CD4-positive, alpha-beta T cell treated with Interleukin-12 subunit alpha and Interleukin-12 subunit beta, for 1 hour (primary cell): ENCODE measurements at places on chromosomes 6 and 20.
A peak's percentile ranks its signal among the peaks of the same experiment; 100 is the strongest.

DNA sequence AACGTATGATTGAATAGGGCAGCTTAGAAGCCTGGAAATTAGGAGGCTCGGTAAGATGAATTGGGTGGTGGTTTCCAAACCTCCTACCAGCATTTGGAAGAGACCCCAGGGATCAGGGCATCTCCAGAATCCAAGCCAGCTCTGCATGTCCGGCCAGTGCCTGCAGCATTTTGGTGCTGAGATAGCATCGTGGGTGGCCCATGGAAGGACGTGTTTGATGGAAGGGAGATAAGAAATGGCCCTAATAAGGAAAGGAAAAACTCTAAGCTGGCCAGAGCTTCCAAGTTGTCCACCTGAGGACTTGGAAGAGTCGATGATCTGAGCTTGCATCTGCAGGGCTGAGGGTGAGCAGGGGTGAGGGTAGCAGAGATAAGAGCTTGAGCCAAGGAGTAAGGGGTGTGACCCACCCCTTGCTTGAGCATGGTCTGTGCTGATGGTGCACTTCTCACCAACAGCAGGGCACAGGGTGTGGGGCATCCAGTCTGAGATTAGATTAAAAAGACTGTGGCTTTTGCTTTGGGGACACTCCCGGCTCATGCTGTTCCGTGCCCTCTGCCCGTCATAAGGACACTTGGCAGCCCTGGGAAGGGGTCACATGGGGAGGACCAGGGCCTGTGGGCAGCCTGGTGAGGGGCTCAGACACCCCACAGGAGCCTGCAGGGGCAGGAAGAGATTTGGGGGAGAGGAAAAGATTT, 213.2 kb downstream of the ERMARD start:
- DNase-seq = no peak

GRCh38 chr20:53609491-53610445, 16.1 kb upstream of the ZNF217 start:
- peak; percentile 81 for DNase-seq

GRCh38 chr6:45727228-45727627, 288.4 kb downstream of the CLIC5 start:
- DNase-seq = no peak

- no peak for DNase-seq
These were observed 47.7 kb upstream of the RNF182 start for GRCh38 chr6:13877051-13877450.

- DNase-seq = no peak
These were observed 25.7 kb downstream of the PMEPA1 start for GRCh38 chr20:57683881-57684807.

GRCh38 chr6:47524136-47524845, 46.7 kb downstream of the CD2AP start:
- no peak for DNase-seq

GRCh38 chr6:136627191-136627590, 77.0 kb upstream of the MAP7 start:
- no peak for DNase-seq

GRCh38 chr20:60627751-60628565, 624.1 kb upstream of the CDH4 start:
- no peak for DNase-seq

GRCh38 chr6:35080821-35081425, 60.2 kb downstream of the TCP11 start:
- no peak for DNase-seq

- no peak for DNase-seq
These were observed 52.7 kb downstream of the PYGB start for GRCh38 chr20:25300496-25301170.

DNA sequence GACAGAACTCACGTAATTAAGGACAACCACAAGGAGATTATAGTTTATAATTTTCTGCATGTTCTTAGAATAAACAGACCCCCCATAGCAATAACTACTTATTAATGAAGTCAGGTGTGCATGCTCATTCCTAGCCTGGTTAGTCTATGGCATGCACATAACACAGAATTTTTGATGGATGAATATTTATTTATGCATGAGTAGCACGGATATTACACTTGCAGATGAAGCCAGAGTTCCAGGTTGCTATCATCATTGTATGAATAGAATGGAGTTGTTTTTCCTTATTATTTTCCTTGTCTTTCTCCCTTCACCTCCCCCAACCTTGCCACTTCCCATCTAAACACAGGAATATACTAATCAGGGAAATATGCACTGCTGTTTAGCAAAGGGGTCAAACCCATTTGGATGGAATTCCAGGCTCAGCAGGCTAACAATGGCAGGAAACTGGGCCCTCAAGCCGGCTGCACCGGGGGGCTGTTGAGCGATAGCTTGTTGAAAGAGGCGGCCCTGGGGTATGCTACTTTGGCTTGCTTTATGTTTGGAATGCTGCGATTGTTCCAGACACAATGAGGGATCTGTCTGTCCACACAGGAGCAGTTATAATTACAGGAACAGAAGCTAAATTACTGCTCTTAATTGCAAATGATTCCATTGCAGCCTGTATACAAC, 112.6 kb downstream of the TMEM170B start:
- DNase-seq = no peak

GRCh38 chr6:119129148-119129967, 50.9 kb upstream of the FAM184A start:
- DNase-seq = peak; percentile 64

GRCh38 chr20:58103517-58103904, 124.9 kb downstream of the ANKRD60 start:
- no peak for DNase-seq

DNA sequence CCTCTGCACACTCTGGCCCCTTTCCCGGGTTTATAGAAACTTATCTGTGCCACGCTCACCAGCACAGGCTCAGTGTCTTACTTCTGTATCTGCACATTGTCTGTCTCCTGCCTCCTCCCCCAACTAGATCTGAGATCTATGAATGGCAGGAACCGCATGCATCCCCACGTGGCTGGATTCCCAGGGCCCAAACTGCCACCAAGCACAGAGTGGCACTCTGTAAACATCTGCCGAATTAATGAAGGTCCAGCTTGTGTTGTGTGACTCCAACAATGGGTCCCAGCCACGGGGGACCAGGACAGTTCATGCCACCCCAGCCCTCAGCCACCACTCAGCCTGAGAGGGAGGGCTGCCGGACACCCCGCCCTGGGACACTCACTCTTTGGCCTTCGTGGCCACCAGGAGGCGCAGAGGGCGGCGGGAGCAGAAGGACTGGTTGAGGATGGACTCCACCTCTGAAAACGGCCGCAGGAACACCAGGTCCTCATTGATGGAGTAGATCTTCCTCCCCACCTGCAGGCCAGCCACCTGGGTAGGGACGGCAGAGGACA, 171.1 kb downstream of the PREX1 start:
- DNase-seq = no peak

DNA sequence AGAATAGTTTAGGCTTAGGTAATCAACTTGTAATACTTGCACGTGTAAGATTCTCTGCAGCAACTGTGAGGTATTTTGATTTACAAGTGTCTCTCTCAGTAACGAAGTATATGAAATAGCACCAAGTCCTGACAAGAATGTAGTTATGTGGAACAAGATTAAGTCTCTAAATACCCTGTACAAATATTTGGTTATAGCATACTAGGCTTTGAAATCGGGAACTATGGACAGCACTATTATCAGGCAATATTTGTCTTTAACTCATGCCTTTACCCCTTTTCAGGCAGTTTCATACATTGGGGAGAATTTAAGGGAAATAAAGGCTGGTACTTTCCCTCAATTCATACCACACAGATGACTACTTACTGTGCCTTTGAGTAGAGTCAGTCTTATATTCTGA, 93.2 kb downstream of the GRIK2 start:
- no peak for DNase-seq

DNA sequence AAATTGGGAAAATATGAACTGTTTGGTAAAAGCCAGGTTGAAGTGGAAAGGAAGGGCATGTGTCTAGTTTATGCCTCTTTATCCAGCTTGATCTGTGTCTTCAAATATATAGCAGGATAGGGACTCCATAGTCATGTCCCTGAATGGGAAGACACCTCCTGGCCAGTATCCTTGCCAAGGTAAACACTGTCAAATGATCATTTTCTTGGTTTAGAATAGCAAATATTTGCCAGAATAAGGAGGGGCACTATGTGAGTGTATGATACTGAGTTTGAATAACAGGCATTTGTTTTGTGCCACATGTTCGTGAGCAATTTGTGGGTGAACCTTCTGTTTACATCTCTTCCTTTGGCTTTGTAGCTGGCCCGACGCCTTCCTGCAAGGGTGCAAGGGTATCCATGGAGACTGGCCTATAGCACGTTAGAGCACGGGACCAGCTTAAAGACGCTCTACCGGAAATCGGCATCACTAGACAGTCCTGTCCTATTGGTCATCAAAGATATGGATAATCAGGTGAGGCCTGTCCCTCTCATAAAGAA, 34.2 kb upstream of the HINT3 start:
- DNase-seq = no peak

DNA sequence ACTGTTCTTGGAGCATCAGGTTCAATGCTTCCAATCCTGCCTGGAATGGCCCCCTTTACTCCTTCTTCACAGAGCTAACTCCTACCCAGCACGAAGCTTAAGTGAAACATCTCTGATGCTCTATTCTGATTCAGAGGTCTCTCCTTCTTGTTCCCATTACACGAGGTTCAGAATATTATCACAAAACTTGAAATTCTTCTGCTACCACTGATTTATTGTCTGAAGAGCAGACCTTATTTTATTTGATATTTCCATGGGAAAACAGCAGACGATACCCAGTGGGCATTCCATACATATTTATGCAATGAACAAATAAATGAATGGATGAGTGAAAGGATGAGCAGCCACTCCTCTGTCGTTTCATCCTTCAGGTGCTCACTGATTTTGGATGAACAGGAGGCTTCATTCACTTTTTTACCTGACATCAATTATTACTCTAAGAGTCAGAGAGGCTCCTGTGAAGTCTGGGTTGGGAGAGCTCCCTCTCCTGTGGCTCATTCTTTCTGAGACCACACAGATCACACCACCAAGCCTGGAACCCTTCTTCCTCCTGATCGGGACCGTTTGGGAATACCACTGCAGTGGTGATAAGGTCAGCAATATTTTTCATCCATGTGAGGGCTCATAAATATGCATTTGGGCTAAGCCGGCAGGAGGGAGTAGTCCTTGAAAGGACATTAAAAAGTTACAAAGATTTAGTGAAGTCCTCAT, 25.8 kb downstream of the SMLR1 start:
- no peak for DNase-seq

- no peak for DNase-seq
These were observed 98.1 kb downstream of the FARS2 start for GRCh38 chr6:5359417-5359816.

- peak; percentile 45 for DNase-seq
These were observed 6.0 kb downstream of the OPN5 start for GRCh38 chr6:47787620-47788497.

DNA sequence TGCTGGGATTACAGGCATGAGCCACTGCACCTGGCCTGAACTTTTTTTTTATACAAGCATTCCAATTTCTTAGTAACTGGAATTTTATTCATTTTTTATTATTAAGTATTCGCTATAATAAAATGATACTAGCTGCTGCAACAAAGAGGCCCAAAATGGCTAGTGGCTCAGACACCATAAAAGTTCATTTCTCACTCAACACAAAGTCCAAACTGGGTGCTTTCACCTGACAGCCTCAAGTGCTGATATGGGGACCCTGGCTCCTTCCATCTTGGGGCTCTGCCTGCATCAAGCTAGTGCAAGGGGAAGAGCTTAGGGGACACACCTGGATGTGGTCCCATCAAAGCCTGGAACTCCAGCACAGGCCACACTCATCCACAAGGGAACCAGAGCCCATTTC, 12.2 kb upstream of the NOP56 start:
- no peak for DNase-seq

DNA sequence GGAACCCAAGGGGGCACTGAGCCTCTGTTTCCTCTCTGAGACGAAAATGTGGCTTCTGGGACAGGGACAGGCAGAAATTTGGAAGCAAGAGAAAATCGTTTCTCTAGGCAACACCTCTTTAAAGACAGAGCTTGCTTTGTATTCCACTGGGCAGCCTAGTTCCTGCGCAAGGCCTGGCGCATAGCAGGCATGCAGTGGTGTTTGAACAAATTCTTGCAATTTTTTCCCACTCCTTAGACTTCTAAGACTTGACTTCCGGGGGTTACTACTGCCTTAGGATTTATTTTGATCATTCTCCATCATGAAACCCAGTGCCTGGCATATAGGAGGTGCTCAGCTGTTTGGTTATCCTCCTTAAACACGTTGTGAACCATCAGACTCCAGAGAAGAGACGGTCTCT, 249.0 kb upstream of the KCNG1 start:
- DNase-seq = no peak

- DNase-seq = peak; percentile 65
These were observed 585 bp downstream of the PSMB9 start for GRCh38 chr6:32854376-32855178.

GRCh38 chr6:107634324-107635056, 144.6 kb downstream of the SOBP start:
- no peak for DNase-seq

DNA sequence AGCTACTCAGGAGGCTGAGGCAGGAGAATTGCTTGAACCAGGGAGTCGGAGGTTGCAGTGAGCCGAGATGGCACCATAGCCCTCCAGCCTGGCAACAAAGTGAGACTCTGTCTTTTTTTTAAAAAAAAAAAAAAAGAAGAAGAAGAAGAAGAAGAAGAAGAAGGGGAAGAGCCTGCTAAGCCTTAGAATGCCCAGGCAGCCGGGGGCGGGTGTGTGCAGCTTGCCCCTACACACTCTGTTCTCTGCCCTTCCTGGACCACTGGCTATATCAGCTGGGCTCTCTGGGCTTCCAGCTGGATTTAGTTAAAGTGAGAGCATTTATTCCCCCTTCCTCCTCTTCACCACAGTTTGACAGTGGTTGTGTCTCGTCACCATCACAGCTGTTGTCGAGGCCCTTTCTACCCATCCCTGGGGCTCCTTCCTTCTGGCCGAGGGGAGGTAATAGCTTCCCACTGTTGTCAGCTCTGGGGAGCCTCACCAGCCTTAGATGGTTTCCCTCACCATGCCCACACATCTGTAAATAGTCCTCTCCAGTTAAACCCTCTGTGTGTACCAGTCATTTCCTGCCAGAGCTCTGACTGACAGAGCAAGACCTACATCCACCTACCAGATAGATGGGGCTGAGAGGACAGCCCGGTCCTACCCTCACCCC, 77.6 kb downstream of the TRERF1 start:
- peak; percentile 39 for DNase-seq

DNA sequence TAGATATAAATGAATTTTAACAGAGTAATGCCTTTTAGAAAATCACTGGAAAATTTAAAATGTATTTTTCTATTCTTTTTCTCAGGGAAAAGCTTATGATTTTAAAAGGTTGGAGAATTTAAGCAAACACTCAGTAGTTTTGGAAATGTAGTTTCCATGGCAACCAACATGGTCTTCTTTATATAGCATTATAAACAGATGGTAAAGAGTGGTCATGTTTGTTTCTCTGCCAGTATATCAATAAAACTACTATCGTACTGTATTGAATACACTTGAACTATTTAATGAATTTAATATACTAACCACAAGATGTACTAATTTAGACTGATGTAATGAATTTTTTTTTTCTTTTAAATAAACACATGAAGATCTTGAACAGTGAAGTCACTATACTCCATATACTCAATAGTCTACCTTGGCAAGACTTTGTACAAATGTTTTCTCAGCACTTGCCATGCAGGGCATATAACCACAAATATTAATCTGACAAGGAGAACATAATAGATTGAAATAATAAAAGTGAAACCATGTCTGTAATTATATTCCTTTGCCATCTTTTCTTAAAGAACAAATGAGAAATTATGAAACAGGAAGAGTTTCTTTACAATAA, 105.5 kb downstream of the PDSS2 start:
- no peak for DNase-seq
